Activated CD8-positive, alpha-beta T cell treated with anti-CD3 and anti-CD28 coated beads, Interleukin-2, amount 10 ng/mL, durations not matched to agents 7 days and 5 days (primary cell): ENCODE measurements at places on chromosomes 4 and X. TPM values are rescaled to one million over a fixed set of nuclear protein-coding genes. Genes with fewer than 3 reads are reported as not detected.

The STATH gene
- not detected for total RNA-seq

The GYPB gene
- not detected for total RNA-seq

The OTUD6A gene
- total RNA-seq, result not detected

The SLIT2 gene
- not detected for total RNA-seq

The ADH1A gene
- total RNA-seq, result not detected

DNA sequence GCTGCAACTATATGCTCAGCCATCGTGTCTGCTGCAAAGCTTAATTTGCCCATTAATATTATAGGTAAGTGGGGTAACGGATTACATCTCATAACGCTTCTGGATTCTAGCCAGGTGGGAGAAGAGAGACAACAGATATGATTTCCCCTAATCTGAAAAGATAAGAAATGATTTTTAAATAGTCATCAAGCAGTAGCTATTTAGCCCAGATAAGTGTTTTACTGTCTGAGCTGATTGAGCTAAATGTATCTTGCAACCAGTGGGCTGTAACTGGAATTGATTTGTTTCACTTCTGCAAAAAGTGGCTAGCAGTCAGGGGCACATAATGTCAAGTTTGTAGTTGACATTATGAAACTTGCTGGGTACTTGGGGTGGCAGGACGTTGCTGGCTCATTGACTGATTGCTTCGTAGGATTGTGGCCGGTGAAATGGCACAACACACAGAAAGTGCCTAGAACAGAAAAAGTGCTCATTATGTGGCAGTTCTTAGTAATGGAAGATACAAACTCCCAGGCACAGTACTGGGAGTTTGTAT lies 18.5 kb downstream of the LAP3 start:
- DNase-seq, result no peak
- peak overlapping the region; percentile 46 for H3K27ac ChIP-seq
- peaks cover 3% of the 10 kb centered on the region for H3K4me1 ChIP-seq
- no peak overlapping the region for H3K4me3 ChIP-seq

DNA sequence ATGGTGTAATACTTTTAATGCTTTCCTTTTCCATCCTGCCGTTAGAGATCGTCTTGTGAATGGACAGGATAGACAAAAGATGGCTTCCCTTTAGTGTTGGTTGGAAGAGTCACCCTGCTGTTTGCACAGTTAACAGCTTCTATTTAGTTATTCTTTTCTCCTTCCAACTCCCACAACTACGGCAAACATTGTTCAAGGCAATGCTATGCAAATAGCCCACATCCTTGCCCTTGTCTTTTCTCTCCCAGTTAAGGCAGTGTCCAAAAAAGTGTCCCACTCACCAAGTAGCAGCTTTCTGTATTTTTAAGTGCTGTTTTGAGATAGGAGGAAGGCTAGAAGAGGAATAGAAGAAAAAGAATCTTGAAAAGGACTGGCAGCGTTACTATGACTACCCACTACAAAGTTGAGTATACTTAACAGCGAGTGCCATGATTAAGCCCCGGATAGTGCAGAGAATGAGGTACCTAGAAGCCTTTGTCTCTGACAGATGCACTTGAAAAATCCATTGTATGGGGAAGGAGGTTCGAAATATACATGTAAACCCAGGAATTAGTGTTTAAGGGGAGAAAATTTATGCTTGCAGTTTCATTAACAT lies 12.1 kb upstream of the RUFY3 start:
- H3K4me3 ChIP-seq, result no peak overlapping the region
- H3K27me3 ChIP-seq, result no peaks in the 10 kb centered on the region
- H3K4me1 ChIP-seq, result peaks cover 48% of the 10 kb centered on the region
- no peak overlapping the region for H3K27ac ChIP-seq

DNA sequence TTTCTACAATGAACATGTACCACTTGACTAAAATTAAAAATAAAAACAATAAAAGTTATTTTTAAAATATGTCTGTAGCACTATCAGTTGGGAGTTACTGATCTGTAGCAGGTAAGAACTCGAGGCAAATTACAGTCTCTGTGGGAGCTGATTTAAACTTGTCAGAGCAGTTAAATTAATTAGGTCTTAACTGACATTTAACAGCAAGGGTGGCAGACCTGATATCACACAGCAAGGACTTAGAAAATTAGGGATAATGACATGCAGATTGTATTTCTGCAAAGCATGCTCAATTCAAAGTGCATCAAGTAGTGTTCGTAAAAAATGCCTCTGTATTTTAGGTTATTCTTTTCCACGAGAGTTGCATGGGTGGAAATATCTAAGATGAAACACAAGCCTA lies 208.9 kb downstream of the SPATA18 start:
- no peak overlapping the region for H3K4me3 ChIP-seq
- no peaks in the 10 kb centered on the region for H3K36me3 ChIP-seq
- no peak overlapping the region for H3K27ac ChIP-seq
- no peaks in the 10 kb centered on the region for H3K4me1 ChIP-seq
- no peak for DNase-seq

DNA sequence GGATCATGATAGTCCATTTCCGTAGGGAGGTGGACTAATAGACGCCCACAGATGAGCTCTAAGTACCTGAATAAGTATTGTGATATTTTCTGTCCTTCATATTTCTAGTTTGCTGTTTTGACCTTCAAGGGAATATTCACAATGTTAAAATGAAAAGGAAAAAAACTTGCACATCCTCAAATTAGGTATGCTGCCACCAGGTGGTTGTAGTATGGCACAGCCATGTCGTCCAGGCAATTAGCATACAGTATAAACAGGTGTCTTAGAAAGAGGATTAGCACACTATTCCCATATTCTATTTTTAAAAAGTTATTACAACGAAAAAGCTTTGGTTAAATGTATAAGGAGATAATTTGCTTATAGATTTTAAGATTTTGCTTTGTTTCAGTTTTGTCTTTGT lies 802.0 kb downstream of the RPA4 start:
- DNase-seq, result peak; percentile 20
- no peaks in the 10 kb centered on the region for H3K36me3 ChIP-seq
- no peak overlapping the region for H3K4me3 ChIP-seq
- peaks cover 4% of the 10 kb centered on the region for H3K27me3 ChIP-seq

DNA sequence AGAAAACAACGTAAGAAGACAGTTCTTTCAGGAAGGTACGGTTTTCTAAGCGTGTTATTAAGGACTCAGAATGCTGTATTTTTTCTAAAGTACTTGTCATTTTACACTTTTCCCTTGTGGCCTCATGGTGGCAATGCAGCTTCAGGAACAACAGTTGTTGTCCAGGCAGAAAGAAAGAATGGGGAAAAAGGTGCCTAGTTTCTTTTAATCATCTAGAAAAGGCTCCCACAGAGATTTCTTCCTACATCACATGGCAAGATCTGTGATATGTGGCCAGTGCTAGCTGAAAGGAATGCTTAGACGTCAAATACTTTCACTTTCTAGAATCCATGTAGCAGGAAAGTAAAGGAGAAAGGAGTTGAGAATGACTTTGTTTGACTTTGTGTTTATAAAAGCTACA lies 49.0 kb upstream of the TRAM1L1 start:
- no peaks in the 10 kb centered on the region for H3K4me1 ChIP-seq
- DNase-seq, result no peak
- no peak overlapping the region for H3K4me3 ChIP-seq
- no peaks in the 10 kb centered on the region for H3K27me3 ChIP-seq
- no peak overlapping the region for H3K27ac ChIP-seq

- H3K4me3 ChIP-seq, result no peak overlapping the region
- H3K27me3 ChIP-seq, result no peaks in the 10 kb centered on the region
- peaks cover 65% of the 10 kb centered on the region for H3K4me1 ChIP-seq
- DNase-seq, result no peak
Measured at GRCh38 chrX:3697701-3698279, 15.7 kb downstream of the PRKX start.

DNA sequence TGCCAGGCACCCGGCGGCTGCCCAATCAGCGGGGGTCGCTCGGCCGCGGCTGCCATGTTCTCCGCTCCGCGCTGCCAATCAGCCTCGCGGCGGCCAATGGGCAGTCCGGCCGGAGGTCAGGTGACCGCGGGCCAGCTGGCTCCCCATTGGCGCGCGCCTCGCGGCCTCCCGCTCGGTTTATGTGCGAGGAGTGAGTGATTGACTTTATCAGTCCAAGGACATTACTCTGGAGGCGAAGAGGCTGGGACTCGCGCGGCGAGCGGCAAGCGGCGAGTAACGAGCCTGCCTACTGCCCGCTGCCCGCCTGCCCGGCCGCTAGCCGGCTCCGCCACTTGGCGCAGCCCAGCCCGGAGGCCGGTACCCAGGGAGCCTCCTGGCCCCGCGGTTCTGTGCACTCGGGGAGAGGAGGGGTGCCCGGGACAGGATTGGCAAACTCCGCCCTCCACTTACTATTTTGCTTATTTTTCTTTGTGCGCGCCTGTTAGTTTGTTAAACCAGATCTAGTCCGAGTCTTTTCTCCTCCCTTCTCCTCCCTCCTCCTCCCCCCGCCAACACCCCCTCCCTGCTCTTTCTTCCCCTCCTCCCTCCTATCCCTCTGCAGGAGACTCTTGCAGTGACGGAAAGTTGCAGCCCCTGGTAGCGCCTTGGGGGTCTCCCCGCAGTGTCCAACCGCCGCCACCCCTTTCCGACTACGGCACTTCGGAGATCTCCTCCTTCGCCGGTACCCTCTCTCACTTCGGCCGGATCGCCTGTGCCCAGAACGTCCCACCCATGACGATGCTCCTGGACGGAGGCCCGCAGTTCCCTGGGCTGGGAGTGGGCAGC lies at the start of gene ZIC3:
ZIC3 (plus strand) TSS at position 207 of the 825 bp plus-strand sequence; CDS start at position 772, 565 bp downstream.
- no peak for DNase-seq
- H3K27ac ChIP-seq, result peak within 1 kb of the TSS; percentile 47
- H3K4me1 ChIP-seq, result peaks cover 6% of the 10 kb centered on the region
- peaks cover 44% of the 10 kb centered on the region for H3K27me3 ChIP-seq
- H3K36me3 ChIP-seq, result peaks cover 9% of the 10 kb centered on the region
- H3K4me3 ChIP-seq, result peak within 1 kb of the TSS; percentile 44

DNA sequence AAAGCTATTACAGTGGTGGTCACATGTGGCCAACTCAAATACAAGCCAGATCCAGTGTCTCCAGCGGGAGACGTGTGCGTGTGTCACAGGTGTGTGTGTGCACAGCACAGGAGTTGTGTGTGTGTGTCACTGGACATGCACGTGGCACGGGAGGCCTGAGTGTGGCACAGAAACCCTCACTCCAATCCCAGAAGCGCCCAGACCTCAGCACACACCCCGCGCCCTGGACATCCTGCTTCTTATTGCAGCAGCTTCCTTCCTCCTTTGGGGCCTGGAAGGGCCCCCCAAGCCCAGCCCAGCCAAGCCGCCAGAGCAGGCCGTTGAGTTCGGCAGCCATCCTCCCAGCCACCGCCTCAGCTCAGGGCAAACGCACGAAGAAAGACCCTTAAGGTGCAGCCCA lies 37.9 kb downstream of the ACOX3 start:
- no peak overlapping the region for H3K4me3 ChIP-seq
- H3K27ac ChIP-seq, result no peak overlapping the region
- no peaks in the 10 kb centered on the region for H3K27me3 ChIP-seq
- H3K4me1 ChIP-seq, result no peaks in the 10 kb centered on the region
- no peak for DNase-seq
- no peaks in the 10 kb centered on the region for H3K36me3 ChIP-seq

GRCh38 chrX:1397001-1397400 lies 5.1 kb upstream of the SLC25A6 start:
- peaks cover 33% of the 10 kb centered on the region for H3K36me3 ChIP-seq
- H3K27me3 ChIP-seq, result no peaks in the 10 kb centered on the region
- H3K4me1 ChIP-seq, result peaks cover 26% of the 10 kb centered on the region
- peak overlapping the region; percentile 15 for H3K27ac ChIP-seq
- no peak overlapping the region for H3K4me3 ChIP-seq

GRCh38 chr4:1200425-1201035 lies 28.1 kb upstream of the SPON2 start:
- H3K36me3 ChIP-seq, result peaks cover 33% of the 10 kb centered on the region
- H3K27ac ChIP-seq, result peak overlapping the region; percentile 99
- peak overlapping the region; percentile 82 for H3K4me3 ChIP-seq
- no peaks in the 10 kb centered on the region for H3K27me3 ChIP-seq

- H3K4me3 ChIP-seq, result no peak overlapping the region
- no peaks in the 10 kb centered on the region for H3K36me3 ChIP-seq
- no peaks in the 10 kb centered on the region for H3K27me3 ChIP-seq
- no peak overlapping the region for H3K27ac ChIP-seq
Measured at GRCh38 chrX:25544641-25545040, 528.9 kb upstream of the ARX start.

DNA sequence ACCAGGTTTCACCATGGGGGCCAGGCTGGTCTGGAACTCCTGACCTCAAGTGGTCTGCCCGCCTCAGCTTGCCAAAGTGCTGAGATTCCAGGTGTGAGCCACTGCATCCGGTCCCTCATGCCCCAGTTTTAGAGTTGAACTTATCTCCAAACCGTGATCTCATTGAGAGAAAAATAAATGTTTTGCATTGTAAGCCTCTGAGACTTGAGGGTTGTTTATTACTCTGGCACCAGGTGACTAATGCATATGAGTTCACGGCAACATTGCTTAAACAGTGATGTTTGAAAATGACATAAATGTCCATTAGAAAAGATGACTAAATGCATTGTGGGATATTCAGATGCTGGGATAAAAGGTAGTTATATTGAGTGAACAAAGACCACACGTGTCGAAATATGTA lies 22.9 kb upstream of the FAT1 start:
- H3K27me3 ChIP-seq, result no peaks in the 10 kb centered on the region
- no peak overlapping the region for H3K4me3 ChIP-seq
- no peaks in the 10 kb centered on the region for H3K4me1 ChIP-seq
- H3K36me3 ChIP-seq, result no peaks in the 10 kb centered on the region
- DNase-seq, result no peak

GRCh38 chrX:91434351-91435168 lies at the start of gene PABPC5:
PABPC5 (plus strand) TSS chrX:91434839; CDS start chrX:91435578, 739 bp downstream.
- no peaks in the 10 kb centered on the region for H3K4me1 ChIP-seq
- no peaks in the 10 kb centered on the region for H3K27me3 ChIP-seq
- H3K27ac ChIP-seq, result no peak within 1 kb of the TSS
- H3K36me3 ChIP-seq, result no peaks in the 10 kb centered on the region
- no peak for DNase-seq
- no peak within 1 kb of the TSS for H3K4me3 ChIP-seq

DNA sequence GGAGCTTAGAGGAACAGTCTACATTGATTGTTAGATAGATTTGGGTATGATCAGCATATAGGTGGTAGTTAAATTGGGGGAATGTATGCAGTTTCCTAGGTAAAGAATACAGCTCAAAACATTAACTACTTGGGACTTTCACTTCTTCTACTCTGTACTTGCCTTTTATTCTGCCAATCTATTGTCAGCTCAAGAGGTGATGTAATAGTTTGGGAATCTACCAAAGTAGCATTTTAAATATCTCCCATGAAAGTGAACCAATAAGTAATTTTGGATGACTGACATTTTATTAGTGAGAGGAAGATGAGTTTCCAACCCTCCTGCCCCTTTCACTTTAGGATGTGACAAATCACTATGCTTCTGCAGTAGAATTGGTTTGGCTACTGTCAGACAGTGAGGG lies 43.4 kb downstream of the NUDT6 start:
- H3K27ac ChIP-seq, result no peak overlapping the region
- H3K4me1 ChIP-seq, result no peaks in the 10 kb centered on the region
- DNase-seq, result no peak
- H3K27me3 ChIP-seq, result peaks cover 16% of the 10 kb centered on the region

DNA sequence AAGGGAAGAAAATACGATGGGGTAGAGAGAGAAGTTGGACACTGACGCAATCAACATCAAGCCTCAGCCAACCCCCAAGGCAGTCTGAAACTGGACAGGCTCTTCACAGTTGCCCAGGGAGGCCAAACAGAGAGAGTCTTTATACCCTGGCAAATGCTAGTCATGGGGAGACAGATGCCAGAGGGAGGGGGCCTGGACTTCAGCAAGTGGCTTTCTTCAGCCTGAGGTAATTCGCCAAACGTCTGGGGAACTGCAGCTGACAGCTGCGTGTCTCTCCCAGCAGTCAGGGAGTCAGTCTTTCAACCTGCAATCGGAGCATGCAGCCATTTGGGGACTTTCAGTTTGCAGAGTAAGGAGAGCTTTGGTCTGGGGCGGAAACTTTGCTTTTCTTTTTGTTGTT lies 521.6 kb downstream of the TRIML1 start:
- no peaks in the 10 kb centered on the region for H3K27me3 ChIP-seq
- no peak overlapping the region for H3K27ac ChIP-seq
- no peaks in the 10 kb centered on the region for H3K36me3 ChIP-seq
- DNase-seq, result no peak
- no peak overlapping the region for H3K4me3 ChIP-seq
